ENCODE measurements at places on chromosomes 13 and 19.

DNA sequence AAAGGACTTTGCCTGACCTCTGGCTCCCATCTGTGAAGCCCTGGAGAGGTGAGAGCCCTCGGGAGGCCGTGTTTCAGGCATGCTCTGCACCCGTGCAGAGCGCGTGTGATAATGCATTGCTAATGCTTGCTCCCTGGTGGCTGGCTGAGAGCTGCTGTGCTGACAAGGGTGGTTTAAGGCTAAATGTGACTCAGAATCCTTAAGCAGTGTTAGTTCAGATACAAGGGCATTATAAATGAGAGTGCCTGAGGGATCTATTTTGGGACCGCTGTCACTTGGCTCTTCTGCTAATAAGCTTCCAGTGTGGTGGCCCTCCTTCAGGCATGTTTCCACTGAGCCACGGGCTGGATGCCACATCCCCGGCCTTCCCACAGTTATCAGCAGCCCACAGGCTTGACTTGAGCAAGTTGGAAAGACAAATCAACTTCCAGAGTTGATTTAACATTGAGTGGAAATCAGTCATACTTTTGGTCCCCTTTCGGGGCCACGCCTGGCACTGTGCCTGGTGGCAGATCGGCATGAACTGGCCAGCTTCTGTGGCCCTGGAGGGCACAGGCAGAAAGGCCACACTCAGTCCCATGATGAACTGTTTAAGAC, 17.0 kb downstream of the ALOX5AP start:
- DNase-seq, result no peak

DNA sequence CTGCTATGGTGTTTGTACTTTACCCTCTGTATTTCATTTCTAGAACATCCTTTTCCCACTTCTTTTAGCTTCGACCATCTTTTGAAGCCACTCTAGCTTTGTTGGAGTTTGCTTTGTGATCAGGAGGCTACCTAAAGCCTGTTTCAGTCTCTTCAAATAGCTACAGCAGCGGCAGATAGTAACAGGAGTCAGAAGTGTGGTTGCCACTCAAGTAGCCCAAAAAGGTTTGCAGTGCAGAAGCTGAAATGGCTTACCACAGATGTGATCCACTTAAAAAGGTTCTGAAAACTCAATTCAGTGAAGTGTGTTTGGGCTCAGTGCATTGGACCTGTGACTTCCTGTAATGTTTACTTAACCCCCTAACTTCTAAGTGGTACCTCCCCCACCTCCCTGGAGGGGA, 26.2 kb downstream of the WASF3 start:
- DNase-seq, result no peak

DNA sequence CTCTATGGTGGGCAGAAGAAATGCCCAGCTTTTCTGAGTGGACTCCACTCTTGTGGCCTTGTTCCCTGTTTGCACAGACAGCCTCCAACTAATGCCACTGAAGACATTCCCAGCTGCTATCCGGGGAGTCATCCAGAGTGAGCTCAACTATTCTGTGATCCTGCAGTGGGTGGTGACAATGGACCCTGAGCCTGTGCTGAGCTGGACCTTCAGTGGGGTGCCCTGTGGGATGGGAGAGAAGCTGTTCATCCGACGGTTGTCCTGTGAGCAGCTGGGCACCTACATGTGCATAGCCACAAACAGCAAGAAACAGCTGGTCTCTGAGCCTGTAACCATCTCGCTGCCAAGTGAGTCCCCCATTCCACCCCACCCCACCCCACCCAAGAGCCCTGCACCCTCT, 10.3 kb downstream of the IGSF23 start:
- DNase-seq, result no peak

GRCh38 chr19:4738734-4739133, 15.1 kb upstream of the DPP9 start:
- DNase-seq, result no peak

DNA sequence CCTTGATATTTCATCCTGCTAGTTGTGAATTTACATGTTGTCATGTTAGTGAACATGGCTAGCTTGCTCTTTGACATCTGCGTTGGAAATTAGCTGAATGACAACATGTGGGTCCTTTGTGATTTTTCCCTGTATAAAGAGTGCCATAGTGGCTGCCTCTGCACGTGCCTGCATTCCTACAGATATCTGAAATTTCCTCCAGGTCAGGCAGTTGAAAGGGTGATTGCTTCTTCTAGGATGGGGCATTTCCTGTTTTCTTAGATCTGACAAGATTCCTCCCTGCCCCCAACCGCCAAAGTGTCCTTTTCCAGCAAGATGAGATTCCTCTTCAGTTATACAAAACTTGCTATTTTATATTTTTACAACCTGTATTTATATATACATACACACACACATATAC, 8.8 kb downstream of the ZNF525 start:
- no peak for DNase-seq
